ENCODE measurements at places on chromosomes 12 and 14. TPM values are rescaled to one million over a fixed set of nuclear protein-coding genes. Genes with fewer than 3 reads are reported as not detected.

- no peak for DNase-seq
These were observed 170.4 kb upstream of the HIF1A start for GRCh38 chr14:61524936-61525292.

DNA sequence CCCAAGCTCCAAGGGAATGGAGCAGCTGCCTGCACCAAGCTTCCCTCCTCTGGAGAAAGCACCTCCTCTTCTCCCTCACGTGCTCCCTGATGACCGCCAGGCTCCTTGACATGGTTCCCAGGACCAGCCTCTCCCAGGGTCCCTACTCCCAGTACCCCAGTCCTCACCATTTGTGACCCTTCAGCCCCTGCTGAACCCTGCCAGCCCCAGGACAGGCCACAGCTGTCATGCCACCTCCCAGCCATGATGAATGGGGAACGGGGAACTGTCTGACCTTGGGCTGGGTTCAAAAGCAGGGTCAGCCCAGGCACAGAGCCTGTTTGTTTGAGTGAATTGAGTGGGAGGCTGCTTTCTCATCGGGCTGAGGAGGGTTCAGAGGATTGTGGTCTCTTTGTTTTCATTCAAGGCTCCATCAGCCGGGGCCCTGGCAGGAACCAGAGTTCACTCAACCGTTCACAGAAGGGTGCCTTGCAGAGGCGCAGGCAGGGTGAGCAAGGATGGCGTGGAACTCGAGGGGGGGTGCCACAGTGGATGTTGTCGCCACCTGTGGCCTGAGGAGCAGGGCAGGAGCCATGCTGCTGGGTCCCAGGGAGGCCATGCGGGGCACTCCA is 344.5 kb upstream of the SFSWAP start:
- no peak for DNase-seq

- DNase-seq = no peak
These were observed 136.4 kb downstream of the FOXN3 start for GRCh38 chr14:89280600-89280999.

DNA sequence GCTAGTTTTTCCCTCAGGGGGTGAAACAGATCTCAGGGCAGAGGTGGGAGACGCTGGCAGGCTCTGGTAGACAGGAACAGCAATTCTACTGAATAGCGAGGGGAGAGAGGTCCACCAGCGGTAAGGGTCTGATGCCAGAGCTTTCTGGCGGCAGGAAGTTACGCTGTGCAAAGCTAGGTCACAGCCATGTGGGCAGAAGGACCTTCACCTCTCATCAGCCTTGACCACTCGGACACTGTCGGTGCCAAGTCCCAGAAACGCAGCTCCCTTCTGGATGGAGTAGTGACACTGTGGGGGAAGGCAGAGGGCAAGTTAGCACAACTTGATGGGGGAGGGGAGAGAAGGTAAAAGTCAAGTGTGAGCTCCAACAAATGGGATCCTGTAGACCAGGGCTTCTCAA is 10.3 kb upstream of the ZNF740 start:
- DNase-seq = no peak

- DNase-seq = no peak
These were observed 15.3 kb downstream of the FOXJ2 start for GRCh38 chr12:8047842-8048241.

GRCh38 chr12:9925705-9926393 is 6.3 kb downstream of the CLEC2A start:
- DNase-seq = no peak

DNA sequence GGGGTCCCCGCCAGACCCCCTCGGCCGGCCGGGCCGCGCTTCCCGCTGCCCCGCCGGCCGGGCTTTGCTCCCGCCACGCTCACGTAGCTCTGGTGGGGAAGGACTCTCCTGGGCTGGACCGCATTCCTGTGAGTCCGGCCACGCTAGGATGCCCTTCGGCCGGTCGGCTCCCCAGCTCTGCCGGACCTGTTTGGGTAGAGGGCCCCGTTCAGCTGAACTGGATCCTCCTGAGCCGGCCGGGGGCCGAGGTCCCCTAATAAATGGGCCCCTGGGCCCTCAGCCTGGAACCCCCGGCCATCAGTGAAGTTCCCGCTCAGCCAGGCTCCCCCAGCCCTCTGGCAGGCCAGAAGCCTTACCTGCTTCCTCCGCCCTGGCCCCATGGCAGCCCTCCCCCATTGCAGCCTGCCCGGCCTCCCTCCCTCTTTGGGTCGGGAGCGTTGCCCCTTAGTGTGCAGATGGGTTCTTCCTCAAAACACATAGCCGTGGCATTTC is 593 bp downstream of the UNC119B start:
- peak; percentile 43 for DNase-seq

DNA sequence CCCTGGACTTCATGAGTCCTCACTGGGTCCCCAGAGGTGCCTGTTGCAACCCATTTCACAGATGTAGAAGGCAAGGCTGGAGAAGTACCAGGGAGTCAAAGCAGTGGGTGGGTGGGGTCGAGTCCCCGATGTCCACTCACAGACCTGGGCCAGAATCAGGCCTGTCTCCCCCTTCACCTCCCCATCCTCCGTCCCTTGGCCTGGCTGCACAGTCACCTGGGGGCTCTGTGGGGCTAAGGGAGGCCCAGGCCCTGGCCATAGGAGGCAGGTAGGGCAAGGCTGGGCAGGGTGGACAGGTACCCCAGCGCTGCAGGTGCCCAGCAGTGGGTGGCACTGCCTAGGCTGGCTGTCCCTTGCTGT is 29.5 kb downstream of the RTL1 start:
- DNase-seq = no peak

DNA sequence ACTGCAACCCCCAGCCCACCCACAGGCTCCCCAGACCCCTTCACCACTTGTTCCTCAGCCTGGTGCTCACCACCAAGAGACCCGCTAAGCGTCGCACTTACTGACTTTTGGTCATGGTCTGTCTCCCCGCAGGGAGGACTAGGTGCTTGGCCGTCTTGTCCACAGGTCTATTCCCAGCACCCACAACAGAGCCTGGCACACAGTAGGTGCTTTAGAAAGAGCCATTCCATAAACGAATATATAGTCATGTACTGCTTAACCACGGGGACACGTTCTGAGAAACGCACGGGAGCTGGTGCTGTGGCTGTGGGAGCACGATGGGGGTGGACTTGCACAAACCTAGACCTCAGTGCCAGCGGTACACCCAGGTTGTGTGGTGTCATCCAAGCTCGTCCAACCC is 34.0 kb downstream of the NCOR2 start:
- DNase-seq = no peak

DNA sequence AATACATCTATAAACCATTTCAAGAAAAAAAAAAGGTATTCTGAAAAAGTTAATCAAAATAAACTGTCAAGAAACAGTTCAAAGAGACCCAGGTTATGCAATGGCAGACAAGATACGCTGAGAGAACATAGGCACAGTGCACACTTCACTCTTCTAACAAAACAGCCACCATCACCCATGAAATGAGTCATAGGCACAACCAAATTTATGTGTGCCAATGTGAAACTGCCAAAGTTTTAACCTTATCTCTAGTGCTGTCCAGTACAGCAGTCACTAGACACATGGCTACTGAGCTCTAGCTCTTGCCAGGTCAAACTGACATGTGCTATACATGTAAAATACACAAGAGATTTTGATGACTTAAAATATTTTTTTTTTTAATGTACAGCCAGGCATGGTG is 1.4 kb downstream of the CEP128 start:
- DNase-seq = no peak

DNA sequence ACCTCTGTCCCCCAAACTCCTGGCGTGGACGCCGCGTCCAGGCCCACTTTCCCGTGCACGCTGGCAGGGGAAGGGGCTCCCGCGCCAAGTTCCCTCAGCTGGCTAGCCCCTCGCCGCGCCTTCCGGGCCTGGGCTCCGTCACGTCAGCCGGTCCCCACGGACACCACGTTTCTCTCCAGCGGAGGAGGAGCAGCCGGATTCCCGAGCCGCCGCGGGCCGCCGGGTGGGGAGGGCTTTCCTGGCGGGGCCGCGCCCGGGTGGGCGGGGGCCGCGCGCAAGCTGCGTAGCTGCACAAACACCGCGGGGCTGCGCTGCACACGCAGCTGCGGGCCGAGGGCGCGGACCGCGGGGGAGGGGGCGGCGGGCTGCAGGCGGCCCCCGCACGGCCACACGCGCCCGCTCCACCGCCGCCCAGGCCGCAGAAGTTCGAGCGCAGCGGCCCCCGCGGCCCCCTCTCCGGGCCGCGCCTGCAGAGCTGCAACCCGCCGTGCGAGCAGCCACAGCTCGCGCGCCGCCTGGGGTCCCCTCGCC is 45.1 kb upstream of the PNMA1 start:
- no peak for DNase-seq

DNA sequence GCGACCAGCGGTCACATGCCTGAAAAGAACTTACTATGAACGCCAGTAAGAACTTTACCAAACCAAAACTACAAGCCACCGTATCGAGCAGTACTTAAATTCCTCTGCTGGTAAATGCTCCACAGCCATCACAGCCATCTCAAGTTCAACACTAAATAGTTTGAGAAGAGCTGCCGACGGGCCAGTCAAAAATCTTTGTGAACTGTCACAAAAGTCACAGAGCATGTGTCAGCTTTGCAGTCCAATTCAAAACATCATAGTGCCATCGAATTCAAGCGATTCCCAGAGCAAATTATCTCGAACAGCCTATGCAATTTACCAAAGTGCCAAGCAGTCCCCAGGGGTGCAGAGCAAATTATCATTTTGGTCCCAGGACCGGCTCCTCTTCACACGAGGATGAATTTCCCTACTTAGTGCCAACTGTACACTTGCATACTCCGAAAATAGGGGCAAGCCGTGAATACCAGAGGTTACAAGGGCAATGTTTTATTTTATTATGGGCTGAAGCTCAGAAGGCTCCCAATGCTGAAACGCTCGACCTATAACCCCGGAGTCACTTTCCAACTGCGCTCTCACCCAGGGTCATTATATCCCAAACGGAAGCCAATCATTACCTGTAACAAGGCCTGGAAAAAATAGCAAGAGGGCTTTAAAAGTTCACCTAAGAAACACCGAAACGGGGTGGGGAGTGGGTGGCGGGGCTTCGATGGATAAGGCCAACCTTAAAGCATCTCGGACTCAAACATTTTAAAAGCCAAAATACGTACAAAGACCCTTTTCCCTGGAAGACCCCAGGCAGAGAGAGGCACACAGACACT is 1.1 kb downstream of the LRP6 start:
- DNase-seq = peak; percentile 3

- DNase-seq = no peak
These were observed 29.0 kb downstream of the PPFIBP1 start for GRCh38 chr12:27552886-27553560.

GRCh38 chr12:131364903-131365820 is 345.7 kb upstream of the SFSWAP start:
- no peak for DNase-seq

GRCh38 chr14:68577802-68578541 is 214.9 kb downstream of the ZFP36L1 start:
- DNase-seq = no peak

DNA sequence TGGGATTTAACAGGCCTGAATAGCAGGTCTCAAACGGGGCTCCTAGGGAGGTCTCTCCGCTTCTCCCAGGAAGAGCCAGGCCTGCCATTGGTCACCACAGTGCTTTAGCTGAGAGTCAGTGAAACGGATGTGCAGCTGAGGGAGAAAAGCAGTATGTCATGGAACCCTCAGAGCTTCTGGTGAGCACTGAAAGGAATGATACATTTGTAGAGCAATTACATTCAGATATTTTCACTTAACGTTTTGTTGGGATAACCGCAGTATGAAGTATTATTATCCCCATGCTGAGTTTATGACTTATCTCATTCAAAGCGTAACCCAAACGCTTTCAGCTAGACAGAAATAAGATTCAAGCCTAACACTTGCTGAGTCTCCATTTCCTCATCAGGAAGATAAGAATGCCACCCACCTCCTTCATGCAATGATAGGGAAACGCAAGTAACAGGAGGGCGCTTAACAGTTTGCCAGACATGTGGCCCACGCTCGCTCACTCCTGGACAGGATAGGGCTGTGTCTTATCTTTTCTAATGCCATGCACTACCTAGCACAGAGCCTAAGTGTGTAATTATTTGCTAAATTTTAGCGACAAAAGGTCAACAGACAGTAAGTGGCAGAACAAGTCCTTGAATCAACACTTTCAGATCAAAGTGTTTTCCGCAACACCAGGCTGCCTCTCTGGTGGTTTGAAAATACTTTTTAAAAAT is 28.2 kb downstream of the DAD1 start:
- DNase-seq = no peak

- DNase-seq = no peak
These were observed 268.7 kb downstream of the FBXL14 start for GRCh38 chr12:1325666-1326065.

GRCh38 chr12:105499205-105499604 is 168.7 kb downstream of the C12orf75 start:
- no peak for DNase-seq

DNA sequence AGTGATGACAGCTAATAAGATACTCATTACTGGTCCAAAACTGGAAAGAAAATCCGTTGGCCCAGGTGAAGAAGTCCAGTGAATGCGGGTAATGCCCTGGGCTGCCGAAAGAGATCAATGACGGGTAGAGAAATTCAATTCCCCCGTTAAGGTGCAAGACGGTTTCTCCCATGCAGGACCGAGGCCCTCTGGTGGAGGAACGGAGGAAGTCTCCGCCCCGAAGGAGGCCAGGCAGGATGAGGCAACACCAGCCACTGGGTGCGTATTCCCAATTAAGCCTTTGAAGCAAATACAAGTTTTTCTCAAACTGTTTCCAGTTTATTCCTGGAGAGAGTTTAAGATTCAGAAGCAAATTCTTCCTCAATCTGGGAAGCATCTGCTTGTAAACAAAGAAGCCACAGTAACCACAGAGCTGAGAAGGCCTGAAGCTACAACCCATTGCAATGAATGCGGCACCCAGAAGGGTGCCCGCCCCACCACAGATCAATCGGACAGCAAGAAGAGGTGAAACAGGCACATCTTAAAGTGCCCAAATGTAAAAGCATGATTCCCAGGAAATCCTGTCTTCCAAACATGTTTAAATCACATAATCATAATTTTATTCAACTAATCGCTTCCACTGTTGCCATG is 118.5 kb downstream of the TTC7B start:
- peak; percentile 71 for DNase-seq

GRCh38 chr12:113165521-113166450 is 16.3 kb downstream of the CFAP73 start:
- no peak for DNase-seq

CLEC2B gene
- total RNA-seq = 15.0 TPM

SNRPF gene
- 43.9 TPM for total RNA-seq

NPAS3 gene
- not detected for total RNA-seq

HSPB8 gene
- not detected for total RNA-seq

LIN7A gene
- total RNA-seq = not detected

SIRT4 gene
- 3.3 TPM for total RNA-seq

PROX2 gene
- 0.23 TPM for total RNA-seq

CELA1 gene
- total RNA-seq = not detected

SLC7A7 gene
- total RNA-seq = 0.46 TPM

SLC2A13 gene
- 5.0 TPM for total RNA-seq

FAIM2 gene
- 0.78 TPM for total RNA-seq

GLTP gene
- total RNA-seq = 22.2 TPM

PHETA1 gene
- 0.64 TPM for total RNA-seq

Data from activated naive CD4-positive, alpha-beta T cell treated with anti-CD3 and anti-CD28 coated beads, Interleukin-2, amount 50 U/mL, for 72 hours (primary cell).